ENCODE measurements at places on chromosomes 3 and 15. TPM values are rescaled to one million over a fixed set of nuclear protein-coding genes. Genes with fewer than 3 reads are reported as not detected.

HEMK1 gene
- 8.5 TPM for total RNA-seq

KCNMB3 gene
- total RNA-seq = 1.3 TPM

ZNF592 gene
- 18.8 TPM for total RNA-seq

TPRG1 gene
- 0.35 TPM for total RNA-seq

AP3B2 gene
- 19.2 TPM for total RNA-seq

GPR149 gene
- not detected for total RNA-seq

NR2F2 gene
- total RNA-seq = not detected

SPINK8 gene
- total RNA-seq = not detected

B3GALNT1 gene
- 8.3 TPM for total RNA-seq

GCHFR gene
- 44.2 TPM for total RNA-seq

DNA sequence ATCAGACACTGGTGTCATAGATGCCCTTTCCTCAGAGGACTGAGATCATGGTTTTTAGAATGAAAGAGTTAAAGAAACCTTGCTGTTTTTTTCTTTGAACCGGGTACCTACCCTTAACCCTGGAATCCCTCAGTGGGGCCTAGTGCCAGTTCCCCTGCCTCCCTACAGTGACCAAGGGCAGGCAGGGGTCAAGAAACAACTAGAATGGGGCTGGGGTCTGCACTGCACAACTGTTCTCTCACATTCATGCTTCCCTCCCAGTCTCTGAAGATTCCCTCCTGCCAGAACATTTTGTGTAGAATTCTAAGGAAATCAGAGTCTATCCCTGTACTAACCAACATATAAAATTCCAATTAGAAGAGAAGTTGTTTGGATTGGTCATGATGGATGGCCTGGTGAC is 47.9 kb downstream of the TGFBR2 start:
- no peak for DNase-seq

DNA sequence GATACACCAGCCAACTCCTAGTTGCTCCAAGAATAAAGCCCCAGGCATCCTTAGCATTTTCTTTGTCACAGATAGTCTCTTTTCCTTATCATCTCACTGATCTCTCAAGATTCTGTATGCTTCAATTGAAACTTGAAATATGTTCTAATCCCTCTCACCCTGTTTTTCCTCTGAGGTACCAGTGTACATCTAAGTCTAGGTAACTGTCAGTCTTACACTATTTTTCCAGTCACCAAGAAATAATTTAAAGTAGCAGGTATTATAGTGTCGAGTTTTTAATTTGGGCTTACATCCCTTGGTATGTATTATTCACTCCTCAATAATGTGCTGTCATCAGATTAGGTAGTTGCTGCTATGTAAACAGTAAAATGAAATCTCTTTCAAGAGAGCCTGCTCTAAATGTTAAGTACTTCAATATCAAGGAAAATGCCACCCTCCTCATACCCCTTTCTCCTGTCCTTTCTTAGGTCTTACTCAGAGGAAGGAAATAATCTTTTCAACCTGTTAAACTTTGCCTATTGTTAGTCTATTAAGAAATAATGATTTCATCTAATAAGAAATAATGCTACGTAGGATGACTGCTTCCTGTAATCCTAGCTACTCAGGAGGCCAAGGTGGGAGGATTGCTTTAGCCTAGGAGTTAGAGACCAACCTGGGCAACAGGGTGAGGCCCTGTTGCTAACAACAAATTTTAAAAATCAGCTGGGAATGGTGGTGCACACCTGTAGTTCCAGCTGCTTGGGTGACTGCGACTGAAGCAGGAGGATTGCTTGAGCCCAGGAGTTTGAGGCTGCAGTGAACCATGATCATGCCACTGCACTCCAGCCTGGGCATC is 39.8 kb downstream of the TSC22D2 start:
- DNase-seq = no peak

DNA sequence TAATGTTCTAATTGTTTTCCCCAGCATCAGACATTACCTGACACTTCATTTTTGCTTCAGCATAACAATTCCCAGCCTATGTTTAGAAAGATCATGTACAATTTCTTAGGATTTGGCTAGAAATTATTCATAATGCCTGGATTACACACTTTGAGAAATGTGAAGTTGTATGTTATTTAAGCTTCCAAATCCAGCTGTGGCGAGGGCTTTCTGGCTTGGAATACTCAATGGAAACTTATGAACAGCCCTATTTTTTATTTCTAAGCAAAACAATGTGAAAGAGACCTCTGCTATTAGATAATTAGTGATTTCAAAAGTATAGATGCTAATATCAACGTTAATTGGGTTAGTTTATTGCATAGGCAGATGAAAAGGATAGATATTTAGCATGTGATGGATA is 341.6 kb downstream of the ZNF385D start:
- DNase-seq = no peak

GRCh38 chr15:50562735-50563640 is 16.5 kb upstream of the USP50 start:
- DNase-seq = no peak

DNA sequence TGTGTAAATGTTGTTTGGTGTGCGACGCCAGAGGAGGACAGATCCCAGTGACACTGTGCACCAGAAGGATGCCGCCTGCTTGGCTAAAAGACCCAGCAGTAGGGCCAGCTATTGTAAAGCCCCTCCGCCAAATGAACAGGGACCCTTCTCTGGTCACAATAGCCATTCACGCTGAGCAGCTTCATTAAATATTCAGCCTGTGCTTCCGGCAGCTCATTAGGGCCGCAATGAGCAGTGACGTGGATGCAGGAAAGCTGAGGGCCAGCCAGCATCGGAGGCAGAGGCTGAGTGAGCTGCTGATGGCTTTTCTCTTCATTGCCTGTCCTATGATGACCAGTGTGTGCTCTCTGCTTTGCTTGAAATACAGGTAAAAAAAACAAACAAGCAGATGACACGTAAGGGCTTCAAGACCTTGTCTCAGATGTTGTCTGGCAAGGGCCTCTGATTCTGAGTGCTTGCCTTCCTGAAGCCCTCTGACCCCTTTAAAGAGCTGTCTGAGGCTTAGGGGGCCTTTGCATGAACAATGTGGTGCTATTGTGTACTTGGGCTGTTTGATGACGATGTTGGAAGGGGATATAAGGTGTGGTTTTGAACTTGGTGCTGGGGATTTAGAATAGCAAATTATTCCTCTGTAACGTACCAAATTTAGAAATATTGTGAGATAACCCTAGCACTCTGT is 130.4 kb downstream of the FEZF2 start:
- DNase-seq = peak; percentile 62

- DNase-seq = no peak
Measured at GRCh38 chr3:25043177-25043576, 384.9 kb upstream of the RARB start.

DNA sequence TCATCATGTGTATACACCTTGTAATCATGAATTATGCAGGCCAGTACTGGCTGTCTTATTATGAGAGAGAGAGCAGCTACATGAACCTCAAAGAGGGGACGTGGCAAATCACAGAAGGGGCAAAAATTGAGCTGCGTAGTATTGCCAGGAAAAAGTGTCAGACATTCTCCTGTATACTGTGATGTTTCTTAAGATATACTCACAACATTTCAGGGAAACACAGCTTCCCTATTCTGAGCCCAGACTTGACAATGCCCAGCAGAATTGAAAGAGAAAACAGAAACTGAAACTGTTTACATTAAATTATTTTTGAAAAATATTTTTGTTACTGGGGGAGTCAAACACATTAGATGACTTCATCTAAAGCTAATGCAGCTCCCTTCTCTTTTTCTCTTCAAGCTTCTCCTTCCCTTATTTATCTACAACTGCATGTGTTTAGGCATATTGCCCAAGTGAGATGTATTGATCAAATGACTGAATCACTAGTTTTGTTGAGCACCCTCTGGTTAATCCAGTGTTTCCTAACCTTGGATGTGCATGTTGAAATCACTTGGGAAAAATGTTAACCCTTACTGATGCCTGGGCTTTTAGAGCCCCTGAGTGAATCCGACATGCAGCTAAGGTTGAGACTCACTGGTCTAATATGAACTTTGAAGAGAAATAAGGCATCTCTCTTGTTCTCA is 39.5 kb downstream of the CADPS start:
- DNase-seq = no peak

- no peak for DNase-seq
Measured at GRCh38 chr3:195757438-195757770, 36.6 kb downstream of the MUC20 start.

GRCh38 chr15:28904541-28905315 is 19.0 kb downstream of the APBA2 start:
- DNase-seq = no peak

DNA sequence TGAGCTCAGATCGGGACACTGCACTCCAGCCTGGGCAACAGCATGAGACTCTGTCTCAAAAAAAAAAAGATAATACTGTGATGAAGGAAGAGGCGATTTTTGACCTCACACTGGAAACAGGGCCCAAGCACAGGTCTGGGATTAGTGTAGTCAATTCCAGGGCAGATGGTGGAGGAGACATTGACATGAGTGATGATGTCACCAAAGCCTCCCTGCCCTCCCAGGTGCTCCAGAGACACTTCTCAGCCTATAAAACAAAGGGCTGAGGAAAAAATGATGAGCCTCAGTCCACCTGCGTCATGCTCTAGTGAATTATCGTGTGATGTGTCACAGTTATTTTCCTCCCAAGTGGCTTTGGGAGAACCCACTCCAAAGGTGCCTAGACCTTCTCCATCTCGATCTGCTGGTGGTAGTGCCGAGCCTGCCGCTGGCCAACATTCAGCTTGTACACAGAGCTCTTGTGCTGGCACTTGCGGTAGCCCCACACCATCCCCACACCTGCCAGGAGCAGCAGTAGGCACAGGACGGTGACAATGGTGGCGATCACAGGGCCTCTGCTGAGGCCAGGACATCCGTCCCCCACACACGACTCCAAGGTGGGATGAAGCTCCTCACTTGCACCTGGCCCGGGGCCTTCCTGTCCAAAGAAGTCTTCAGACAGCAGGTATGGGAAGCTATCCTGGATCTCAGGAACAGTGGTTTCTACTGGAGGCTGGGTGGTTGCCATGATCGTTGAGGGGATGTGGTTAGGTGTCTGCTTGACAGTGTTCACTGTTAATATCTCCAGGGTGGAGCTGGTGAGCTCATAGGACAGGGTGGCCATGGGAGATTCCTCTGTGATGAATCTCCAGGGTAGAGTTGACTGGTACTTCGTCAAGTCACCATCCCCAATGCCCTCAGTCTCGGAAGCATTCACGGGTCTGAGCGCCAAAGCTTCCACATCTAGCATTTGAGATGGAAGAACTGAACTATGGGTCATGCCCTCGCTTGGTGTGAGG is 38.8 kb downstream of the CRTAP start:
- no peak for DNase-seq

- peak; percentile 57 for DNase-seq
Measured at GRCh38 chr3:15796771-15797641, 773 bp downstream of the ANKRD28 start.

GRCh38 chr15:88232771-88233201 is 23.8 kb downstream of the NTRK3 start:
- no peak for DNase-seq

DNA sequence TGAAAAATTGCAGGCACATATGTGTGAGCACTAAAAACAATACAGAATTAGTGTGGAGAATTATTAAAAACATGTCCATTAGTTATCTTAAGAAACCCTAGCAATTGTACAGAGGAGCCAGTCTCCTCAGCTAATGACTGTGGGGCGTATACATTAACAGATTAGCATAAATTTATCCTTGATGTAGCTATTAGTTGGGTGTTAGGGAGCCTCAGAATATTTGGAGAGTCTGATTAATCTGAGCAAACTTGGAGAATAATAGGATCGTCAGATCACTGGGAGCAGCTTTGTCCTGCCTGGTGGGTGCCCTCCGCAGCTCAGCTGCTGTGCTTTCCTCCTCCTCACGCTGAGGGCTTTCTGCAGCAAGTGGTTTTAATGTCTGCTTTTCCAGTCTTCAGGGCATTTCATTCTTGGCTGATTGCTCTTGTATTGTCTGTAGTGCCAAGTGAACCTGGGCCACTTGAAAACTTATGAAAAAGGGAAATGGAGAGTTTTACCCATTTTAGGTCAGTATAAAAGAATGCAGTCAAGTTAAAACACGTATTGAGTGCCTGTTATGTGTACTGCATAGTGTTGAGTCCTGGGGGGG is 417.4 kb upstream of the SEMA6D start:
- DNase-seq = no peak

DNA sequence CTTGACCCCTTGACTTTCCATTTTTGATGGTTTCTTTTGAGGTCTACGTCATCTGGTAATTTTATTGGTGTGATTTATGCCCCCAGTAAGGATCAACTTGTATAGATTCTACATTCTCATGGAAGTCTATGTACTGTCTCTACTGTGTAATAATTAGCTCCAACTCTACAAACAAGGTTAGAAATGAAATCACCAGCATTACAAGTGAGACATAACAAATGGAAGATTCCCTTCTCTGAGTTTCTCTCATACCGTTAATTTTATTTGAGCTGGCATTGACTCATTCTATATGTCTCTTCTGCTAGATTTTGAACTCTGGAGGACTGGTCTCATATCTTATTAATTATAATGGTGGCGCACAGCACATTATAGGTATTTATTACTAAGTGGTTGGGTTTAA is 138.9 kb downstream of the LPP start:
- no peak for DNase-seq

DNA sequence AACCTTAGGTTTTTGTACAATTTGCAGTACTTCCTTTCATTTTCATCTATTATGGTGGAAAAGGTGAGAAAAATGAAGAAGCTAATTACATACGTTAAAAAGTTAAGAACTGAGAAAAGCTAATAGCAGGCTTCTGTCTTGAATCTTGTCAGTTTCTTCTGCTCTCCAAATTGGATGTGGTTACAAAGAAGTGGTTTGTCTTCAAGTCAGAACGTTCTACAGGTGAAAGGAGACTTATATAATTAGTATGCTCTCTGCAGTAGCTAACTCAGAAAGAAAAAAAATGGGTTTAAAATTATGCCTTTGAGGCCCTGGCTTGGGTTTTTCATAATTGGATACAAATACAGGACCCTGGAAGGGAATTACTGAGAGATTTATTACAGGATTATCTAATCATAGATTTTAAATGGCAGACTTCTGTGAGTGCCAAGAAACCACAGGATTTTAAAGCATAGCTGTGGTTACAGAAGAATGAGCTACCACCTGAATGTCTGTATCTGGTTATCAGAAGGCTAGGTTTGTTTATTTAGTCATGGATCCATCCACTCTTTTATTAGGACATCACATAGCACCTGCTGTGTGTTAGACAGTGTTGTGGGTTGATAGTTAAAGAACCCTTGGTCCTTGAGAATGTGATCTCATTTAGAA is 528.1 kb upstream of the MCTP2 start:
- no peak for DNase-seq

DNA sequence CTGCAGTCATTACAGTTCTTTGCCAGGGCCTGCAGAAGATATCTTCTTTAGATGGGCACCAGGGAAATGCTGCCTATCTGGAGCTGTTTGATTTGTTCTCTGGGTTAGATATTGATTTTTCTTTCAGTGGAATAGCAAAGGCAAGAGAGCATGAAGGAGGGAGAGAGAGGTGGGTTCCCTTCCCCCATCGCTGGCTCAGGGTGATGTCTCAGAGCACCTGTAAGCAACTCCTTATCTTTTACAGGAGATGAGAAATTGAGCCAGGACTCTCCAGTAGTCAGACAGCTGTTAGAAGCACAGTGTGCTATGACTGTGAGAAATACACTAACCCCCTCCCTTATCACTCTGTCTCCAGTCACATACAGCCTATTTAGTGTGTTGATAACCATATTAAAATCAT is 89.3 kb upstream of the SLC24A5 start:
- DNase-seq = no peak

All from GM23338 (cell line).